CD4-positive, alpha-beta T cell treated with Interleukin-12 subunit alpha and Interleukin-12 subunit beta, for 1 hour (primary cell): ENCODE measurements at places on chromosomes 12 and 14.

DNA sequence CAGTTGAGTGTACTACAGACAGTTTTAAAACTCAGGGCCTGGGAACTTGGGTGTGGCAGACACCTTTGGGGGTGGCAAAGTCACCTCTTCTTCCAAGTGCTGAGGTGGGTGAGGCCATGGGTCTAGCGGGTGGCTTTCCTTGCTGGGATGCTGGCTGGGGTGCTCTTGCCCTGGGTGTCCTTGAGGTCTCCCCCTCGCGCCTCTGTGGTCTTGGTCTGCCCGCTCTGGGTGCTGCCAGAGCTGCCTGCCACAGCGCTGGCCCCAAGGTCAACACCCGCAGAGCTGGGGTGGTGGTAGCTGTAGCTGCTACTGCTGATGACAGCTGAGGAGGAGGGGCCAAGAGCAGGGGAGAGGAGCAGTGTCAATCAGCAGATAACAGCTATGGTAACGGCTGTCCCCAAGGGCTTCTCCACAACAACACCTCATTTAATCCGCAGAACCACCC is 6.8 kb downstream of the KRT74 start:
- DNase-seq, result peak; percentile 75

- no peak for DNase-seq
These were observed 525.6 kb downstream of the FLRT2 start for GRCh38 chr14:86055512-86056075.

DNA sequence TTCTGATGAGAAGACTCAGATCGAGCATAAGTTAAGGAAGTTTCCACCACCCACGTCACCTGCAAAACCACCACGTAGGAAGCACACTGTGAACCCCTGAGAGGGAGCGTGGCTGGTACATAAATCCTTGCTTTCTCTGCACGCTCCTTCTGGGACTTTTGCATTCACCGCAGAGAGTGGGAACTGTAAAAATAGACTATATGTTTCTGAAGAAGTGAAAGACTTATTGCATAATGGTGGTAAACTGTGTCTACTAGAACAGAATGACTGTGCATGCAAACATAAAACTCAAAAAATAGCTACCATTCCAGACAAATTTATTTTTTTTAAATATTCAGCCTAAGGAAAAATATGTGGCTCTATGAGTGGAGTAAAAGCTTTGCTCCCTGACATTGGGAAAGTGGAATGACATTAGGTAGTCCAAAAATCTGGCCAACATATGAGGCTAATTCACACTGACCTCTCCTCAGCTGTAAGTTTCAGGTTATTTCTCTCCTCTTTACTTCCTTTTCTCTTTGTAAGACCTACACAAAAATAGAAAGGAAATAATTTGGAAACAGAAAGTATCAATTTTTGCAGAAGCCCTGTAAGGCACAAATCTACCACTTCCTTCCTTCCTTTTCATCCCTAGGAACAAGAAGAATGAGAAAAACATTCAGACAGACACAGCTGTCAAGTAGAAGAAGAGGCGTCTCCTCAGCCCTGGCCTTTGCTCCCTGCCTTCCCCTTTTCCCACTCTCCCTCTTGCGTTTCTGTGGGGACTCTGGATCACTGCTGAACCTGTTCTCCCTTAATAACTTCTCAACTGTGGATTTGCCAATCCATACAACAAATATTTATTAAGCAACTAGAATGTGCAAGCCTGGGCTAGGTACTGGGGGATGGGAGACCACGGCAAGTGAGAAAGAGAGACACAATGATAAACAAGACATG is 264.3 kb upstream of the FOXN3 start:
- DNase-seq, result peak; percentile 33

DNA sequence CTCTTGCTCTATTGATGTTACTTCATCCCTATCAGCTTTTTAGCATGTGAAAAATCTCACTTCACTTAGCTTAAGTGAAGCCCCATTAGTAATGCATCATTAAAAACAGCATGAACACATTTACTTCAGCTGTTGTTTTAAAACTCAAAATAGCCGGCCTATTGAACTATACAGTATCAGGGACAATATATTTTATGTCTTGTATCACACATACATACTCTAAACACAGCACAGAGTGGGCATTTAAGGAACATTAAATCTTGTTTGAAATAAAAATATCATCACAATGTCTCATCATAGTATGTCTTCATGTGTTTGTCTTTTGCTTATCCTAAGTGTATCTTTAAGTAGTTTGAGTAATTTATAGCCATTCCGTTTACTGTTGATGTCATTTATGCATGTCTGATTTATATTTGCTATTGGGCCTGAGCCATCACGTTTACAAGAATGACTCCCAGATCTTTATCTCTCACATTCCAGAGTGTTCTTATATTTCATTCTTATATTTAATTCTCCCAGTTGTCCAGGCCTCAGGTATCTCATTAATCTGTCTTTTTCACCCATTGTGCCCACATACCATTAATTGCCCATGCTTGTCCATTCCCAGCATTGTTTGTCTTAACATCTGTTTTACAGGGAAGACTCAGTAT is 57.5 kb downstream of the ARHGAP5 start:
- no peak for DNase-seq

GRCh38 chr12:118061011-118061872 is at the start of gene WSB2:
Gene WSB2 (minus strand): TSS chr12:118061179. CDS start chr12:118061048, 131 bp downstream.
- DNase-seq, result peak; percentile 55

GRCh38 chr14:75871181-75871880 is 110.5 kb downstream of the TGFB3 start:
- no peak for DNase-seq

DNA sequence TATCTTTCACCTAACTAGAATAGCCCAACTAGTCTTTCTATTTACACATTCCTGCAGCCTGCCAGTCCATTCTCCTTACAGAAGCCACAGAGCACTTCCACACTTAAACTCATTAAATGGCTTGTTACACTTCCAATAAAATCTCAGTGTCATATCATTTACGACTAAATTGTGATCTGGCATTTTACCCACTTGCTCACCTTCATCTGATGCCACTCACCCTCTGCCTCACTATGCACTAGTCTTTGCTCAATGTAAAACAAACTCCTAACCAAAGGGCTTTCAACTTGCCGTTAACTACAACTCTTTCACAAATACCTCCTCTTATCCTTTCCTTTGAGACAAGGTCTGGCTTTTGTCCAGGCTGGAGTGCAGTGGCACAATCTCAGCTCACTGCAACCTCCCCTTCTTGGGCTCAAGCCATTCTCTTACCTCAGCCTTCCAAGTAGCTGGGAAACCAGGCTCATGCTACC is 24.1 kb downstream of the YAF2 start:
- no peak for DNase-seq

DNA sequence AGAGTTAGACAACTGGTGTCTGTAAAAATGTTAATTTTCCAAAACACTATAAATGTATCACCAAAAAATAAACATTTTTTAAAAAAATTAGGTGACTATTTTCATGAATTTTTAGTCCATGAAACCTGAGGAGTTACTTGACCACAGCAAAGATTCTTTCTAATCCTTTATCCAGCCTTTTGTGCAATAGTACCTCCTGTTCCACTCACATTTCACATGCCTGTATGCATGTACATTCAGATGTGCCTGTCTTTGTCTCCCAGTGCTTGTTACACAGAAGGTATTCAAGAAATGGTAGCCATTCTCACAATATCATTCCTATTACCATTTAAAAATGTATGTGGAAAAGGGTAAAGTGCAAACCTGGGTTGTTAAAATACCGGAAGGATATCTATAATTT is 857.0 kb downstream of the DIO2 start:
- DNase-seq, result no peak

DNA sequence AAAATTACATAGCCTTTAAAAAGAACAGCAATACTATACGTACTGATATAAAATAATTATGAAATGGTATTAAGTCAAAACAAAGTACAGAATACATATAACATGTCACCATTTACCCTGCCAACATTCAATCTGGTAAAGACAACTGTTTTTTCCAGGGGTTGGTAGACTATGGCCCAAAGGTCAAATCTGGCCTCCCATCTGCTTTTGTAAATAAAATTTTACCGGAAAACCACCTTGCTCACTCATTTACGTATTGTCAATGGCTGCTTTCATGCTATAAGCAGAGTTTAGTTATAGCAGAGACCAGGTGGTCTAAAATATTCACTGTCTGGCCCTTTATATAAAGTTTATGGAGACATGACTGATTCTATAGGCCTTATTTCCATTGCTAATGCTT is 14.0 kb downstream of the CEP290 start:
- DNase-seq, result no peak

DNA sequence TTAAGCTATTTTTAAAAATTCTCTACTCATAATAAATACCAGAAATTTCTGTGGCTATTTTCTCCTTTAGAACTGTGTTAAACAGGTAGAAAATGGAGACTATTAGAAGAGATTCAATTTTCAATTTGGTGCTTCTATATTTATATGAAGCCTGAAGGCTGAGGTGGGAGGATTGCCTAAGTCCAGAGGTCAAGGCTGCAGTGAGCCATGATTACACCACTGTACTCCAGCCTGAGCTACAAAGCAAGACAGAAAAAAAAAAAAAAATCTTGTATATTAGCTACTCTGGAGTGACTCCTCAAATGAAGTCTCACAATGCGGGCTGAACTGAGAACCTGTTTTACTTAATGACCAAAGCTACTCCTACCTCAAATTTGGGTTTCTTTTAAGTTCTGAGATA is 9.8 kb upstream of the DPF3 start:
- DNase-seq, result no peak

DNA sequence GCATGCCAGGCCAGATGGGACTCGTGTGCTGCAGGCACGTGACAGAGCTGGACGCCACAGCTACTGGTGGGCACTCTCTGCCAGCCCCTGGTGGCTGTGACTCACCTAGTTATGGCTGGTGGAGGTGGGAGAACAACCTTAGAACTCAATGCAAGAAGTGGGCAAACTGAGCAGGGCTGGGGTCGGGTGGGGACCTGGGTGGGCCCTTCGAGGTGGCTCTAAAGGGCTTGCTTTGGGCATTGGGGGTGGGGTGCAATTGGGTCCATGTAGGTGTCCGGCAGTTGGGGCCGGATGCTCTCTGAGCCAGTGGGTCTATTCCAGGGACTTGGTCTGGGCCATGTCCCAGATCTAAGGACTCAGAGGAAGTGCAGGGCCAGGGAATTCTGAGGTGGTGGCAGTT is 5.1 kb upstream of the SERPINA12 start:
- DNase-seq, result no peak
